ENCODE measurements at places on chromosomes 6 and 20.

DNA sequence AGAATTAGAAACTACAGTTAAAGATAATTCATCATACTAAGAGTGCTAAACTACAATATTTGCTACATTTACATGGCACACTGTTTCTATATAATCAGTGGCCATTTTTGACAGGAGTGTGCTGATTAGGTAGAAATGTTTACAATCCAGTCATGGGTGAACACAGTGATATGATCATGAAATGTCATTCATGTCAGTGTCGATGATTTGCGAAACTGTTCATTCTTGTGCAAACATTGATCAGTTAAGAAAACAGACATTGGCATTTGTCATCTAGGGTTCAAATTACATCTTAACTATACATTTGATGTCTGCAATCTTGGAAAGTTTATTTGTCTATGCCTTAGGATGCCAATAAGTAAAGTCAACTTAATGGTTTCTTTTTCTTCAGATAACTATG is 474.9 kb downstream of the DOK5 start:
- no peak for DNase-seq

DNA sequence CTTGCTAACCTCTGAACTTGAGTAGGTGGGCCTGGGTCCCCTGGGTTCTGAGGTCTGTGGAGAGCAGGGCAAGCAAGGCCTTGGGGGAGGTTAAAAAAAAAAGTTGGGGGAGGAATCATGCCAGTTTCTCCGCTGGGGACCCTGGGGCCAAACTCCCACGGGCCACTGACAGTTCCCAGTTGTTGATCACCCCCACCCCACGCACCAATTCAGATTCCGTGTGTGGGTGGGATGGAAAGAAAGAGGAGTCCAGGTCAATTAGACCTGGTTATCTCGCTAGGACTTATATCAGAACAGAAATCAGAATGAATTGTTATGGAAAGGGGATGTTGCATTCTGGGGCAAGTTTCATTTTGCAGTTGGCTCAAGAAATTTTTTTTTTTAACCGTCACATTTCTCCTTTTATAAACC is 46.7 kb upstream of the SUPT3H start:
- DNase-seq = peak; percentile 63

DNA sequence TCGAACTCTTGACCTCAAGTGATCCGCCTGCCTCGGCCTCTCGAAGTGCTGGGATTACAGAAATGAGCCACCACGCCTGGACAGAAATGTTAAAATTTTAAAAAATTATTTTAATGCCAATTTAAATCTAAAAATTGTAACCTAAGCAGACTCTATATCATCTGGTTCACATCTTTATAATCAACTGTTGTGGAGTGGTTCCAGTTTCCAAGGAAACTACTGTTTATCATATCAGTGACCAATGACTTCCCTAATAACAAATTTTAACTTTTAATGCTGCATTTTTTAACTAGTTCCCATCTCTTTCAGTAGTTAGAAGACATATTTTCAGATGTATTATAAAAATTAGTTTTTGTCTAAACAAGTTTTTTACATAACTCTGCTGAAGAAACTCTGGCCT is 5.2 kb upstream of the BTN3A2 start:
- no peak for DNase-seq

DNA sequence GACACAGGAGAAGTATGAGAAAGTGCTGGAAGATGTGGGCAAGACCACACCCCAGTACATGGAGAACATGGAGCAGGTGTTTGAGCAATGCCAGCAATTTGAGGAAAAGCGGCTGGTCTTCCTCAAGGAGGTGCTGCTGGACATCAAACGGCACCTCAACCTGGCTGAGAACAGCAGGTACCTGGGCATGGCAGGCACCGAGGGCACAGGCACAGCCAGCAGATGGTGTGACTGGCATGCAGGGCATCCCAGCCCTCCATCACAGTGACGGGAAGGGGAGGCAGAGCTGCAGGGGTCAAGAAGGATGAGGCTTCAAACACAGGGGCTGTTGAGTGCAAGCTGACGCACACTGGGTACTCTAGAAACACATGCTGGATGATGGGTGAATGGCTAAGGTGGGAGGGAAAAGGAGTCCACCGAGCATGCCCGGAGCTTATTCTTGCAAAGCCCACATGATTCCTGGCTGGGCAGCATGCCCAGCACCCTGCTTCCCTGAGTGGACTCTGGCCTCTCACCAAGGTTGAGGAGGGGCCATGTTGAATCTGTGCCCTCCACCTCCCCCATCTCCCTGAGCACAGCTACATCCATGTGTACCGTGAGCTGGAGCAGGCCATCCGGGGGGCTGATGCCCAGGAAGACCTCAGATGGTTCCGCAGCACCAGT is 26.3 kb downstream of the SPDEF start:
- DNase-seq = no peak

DNA sequence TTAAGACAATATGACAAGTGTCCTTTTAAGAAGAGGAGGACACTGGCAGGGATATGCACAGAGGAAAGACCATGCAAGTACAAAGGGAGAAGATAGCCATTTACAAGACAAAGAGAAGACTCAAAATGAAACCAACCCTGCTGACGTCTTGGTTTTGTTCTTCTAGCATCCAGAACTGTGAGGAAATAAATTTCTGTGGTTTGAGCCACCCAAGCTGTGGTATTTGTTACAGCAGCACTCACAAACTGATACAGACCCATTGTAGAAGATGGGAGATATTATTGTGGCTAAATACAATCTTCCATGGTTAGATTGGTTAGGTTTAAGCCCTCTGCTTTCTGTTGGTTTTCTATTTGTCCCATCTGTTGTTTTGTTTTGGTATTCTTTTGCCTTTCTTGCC is 88.6 kb upstream of the SLC35F1 start:
- no peak for DNase-seq

- no peak for DNase-seq
Observed at GRCh38 chr20:35293303-35294292, 1.4 kb upstream of the FAM83C start.
